ENCODE measurements at places on chromosomes 1 and 21.

DNA sequence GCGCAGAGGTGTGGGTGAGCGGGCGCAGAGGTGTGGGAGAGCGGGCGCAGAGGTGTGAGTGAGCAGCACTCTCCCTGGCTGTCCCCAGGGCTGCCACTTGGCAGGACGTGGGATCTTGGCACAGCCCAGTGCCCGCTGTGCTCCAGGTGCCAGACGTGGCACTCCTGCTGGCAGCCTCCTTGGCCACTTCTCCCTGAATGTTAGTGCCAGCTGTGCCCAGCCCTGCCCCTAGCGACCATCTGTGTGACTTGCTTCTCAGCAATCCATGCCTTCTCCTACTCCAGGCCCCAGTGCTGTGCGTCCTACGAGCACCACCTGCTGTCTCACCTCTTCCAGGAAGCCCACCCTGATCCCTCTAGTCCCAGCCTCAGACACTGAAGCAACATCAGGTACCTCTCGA lies 30.5 kb downstream of the KRTAP10-1 start:
- DNase-seq: no peak

DNA sequence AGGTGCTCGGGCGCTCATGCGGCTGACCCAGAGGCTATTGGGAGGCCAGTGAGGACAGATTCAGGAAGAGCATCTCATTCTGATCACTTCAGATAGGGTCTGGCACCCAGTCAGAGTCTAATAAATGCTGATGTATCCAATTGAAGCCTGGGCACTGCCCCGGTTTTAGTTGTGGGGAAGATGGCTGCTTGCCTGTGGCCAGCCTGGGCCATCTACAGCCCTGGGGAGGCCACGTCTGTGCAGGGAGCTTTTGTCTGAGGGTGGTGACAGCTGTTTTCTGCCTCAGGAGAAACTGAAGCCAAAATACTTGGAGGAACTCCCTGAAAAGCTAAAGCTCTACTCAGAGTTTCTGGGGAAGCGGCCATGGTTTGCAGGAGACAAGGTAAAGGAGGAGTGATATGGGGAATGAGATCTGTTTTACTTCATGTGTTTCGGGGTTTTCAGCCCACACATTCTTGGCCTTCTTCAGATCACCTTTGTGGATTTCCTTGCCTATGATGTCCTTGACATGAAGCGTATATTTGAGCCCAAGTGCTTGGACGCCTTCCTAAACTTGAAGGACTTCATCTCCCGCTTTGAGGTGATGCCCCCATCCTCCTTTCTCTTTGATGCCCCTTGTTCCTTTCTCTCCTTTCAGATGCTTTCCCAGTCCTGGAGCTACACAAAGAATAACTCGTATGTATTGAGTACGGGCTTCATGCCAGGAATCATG lies 2.8 kb downstream of the GSTM5 start:
- no peak for DNase-seq

DNA sequence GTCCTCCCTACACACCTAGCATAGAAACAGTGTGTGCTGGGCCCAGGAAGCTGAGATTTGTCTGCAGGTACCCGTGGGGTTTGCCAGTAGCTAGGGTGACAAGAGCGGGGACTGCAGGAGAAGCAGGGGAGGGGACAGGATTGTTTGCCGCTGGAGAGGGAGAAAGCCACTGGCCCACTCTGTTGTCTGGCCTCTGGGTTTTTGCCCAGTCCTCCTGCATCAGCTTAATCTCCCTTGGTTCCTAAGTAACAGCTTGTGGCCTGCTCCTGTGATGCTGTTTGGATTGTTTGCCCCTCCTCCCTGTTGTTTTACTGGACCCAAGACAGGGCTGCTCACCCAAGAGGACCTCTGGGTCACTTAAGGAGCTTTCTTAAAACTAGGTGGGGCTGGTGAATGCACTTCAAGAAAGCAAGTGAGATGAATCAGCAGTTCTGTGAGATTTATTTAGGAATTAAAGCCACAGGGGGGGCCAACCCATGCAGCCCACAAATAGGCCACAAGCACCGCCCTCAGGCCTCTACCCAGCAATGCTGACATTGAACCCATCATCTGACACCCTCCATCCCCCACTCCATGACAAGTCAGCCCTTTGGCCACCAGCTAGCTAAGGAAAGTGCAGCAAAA lies 142.8 kb downstream of the ZZZ3 start:
- DNase-seq: peak; percentile 67

GRCh38 chr1:53378061-53378460 lies 50.2 kb upstream of the LRP8 start:
- DNase-seq: peak; percentile 9

DNA sequence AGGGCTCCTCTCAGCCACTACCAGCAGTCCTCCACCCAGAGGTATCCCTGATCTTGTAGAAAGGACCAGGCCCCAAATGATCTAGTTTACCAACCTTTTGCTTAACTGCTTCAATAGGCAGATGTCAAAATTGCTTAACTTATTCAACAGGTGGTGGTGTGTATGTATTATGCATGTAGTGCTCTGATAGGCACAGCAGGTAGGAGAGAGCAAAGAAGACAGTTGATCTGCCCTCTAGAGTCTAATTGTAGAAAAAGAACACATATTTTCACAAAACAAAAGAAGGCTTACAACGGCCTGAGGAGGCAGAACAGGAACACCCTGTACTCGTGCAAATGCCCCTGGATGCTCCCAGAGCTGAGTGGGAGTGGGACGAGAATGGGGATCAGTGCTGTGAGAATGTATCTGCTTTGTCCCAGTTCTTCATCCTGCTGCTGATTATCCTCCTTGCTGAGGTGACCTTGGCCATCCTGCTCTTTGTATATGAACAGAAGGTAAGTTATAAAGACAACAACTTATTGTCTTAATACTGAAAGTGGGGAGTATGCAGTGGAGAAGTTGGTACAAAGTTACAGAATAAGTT lies 21.1 kb downstream of the CD53 start:
- DNase-seq: no peak

GRCh38 chr1:61300899-61301298 lies 218.5 kb downstream of the NFIA start:
- no peak for DNase-seq

DNA sequence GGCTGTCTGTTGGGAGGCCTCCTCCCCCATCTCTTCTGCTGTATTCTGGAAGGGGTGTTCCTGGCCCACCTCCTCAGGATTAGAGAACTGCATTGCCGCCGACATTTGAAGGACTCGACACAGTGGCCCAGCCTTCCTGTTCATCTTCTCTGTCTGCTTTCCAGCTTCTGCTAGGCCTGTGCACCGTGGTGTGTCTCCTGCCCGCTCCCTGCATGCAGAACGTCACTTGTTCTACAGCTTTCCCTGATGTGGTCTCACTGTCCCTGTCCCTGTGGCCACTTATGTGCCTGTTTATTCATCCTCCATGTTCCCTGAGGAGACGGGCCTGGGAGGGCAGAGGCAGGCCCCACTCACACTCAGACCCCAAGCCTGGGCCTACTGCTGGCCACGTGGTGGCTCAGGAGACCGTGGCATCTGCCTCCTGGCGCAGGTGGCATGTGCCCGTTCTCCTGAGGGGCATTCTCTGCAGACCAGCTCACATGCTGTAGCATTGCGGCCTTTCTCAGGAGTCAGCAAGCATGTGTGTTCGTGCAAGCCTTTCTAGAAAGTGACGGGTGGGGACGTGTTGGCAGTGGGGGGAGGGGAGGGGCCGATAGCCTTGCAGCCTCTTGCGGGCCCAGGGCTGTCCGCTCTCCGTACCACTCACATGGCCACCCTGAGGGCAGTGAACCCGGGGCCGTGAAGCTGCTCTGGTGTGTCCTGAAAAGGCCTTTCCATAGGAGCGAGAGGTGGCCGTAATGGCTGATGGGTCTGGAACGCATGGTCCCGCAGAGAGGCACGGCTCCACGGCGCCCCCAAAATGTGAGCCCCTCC lies 35.9 kb downstream of the POFUT2 start:
- DNase-seq: no peak
